NCI-H510A (cell line): ENCODE measurements at places on chromosomes 2 and 18.

- DNase-seq = peak; percentile 23
These were observed 759 bp downstream of the PPP4R3B start for GRCh38 chr2:55616551-55617174.

GRCh38 chr2:237242091-237242536 lies 156.4 kb downstream of the COPS8 start:
- no peak for DNase-seq

DNA sequence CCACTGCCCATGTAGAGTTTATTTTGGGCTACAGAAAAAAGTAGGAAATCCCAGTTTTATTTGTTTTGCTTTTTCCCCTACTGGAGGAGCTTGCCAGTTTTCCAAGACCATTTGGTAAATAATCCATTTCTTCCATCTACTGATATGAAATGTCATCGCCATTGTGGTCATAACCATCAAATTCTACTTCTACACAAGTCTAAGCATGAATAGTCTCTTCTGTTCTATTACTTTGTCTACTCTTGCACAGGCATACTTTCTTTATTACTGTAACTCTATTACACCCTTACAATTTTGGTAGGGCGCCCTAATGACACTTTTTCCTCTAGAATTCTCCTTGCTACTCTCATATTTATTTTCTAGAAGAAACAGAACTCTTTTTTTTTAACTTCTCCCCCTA lies 120.7 kb downstream of the ATAD2B start:
- DNase-seq = no peak

DNA sequence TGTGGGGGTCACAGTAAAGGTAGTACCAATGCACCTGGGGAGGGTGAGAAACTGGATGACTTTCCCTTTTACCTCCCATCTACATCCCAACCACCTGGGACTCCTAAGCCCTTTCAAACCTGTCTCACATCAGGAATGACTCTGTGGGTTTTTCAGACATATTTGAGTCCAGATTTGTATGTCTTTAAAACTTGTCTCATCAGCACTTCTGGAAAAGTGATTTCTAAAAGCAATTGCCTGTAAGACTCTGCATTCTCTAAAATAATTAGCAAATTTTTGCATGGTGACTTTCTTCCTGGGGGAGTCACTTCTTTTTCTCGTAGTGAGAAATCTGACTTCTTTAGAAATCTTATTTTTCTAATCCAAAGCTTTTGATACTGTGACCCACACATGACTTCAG lies 1553.0 kb upstream of the PIK3C3 start:
- DNase-seq = no peak

DNA sequence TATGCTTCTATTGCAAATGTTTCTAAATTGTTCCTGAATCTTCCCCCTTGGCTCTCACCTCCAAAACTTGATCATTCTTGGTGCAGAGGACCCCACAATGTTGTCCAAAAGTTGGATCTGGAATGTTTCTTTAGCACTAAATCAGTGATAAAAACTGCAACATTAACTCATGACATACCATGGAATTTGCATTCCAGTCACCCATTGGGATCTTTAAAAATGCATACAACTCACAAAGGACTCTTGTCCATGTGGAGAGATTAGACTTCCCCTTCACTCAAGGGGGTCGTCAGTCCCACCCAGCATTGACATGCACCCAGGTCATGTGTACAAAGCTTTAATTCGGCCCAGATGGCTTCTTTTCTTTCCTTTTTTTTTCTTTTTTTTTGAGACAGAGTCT lies 169.3 kb downstream of the SETBP1 start:
- DNase-seq = no peak

DNA sequence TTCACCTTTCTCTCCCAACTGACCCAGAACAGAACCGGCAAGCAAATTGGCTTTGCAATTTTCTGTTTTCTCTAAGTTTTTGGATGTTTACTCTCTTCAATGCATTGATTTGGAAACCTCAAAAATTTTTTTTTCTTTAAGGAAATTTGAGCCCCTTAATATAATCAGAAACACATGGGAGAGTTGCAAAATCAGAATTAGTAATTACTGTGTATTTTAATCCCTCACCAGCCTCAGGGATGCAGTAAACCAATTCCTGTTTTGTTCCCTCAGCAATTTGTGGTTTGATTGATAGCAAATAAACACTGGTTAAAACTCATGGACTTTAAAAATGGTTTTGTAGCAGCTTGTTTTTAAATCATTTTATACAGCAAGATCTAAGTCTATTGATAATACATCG lies 281.5 kb downstream of the NEDD4L start:
- DNase-seq = no peak

DNA sequence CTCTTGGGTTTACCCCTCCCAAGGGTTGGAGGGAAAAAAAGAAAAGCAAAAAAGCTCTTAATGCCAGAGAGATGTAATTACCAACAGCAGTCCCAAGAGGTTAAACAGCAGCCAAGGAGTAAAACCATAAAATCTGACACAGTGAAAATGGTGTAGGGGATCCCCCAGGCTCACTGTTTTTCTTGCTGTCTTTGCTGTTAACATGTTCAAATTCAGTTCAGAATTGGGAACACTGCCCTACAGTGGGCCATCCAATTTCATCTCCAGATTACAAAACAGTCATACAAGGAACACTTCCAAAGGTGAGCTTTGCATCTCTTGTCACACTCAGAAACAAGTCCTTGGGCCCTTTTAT lies 54.5 kb downstream of the PLEKHM3 start:
- DNase-seq = no peak

DNA sequence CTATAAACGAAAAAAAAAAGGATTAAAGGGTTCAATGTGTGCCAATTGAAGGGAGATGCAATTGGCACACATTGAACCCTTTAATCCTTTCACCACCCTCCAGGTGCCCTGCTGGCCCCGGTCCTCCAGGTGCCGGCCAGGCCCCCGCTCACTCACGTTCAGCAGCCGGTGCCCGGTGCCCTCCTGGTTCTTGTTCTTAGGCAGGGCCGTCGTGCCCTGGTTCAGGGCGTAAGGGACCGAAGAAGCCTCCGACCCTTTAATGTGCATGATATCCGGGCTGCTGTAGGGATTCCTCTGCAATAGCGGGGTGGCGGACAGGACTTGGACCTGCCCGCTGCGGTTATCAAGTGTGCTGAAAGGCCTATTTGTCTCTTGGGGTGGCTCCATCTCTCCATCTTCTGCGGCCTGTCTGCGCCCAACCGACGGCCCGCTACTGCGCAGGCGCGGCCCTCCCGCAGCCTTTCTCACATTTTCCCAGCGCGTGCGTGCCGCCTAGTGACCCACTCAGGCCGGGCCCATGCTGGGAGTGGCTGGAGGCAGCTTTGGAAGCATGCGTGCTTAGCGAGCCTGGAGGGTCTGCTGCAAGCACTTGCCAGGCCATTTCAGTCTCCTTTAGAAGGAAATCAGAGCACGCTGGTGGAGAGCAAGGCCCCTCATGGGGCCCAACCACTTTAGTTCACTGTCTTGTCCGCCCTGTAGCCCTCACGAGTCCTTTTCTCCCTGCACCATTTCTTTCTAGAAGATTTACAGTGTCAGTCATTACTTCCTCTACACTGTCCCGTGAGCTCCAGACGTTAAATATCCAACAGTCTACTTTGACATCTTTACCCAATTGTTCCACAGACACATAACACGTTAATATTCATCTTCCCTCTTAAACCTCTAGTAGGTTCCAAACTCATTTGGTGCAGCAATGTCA lies 24.3 kb downstream of the TMEM237 start:
- peak; percentile 42 for DNase-seq

GRCh38 chr2:121473512-121473911 lies 57.2 kb upstream of the RNU4ATAC start:
- no peak for DNase-seq

DNA sequence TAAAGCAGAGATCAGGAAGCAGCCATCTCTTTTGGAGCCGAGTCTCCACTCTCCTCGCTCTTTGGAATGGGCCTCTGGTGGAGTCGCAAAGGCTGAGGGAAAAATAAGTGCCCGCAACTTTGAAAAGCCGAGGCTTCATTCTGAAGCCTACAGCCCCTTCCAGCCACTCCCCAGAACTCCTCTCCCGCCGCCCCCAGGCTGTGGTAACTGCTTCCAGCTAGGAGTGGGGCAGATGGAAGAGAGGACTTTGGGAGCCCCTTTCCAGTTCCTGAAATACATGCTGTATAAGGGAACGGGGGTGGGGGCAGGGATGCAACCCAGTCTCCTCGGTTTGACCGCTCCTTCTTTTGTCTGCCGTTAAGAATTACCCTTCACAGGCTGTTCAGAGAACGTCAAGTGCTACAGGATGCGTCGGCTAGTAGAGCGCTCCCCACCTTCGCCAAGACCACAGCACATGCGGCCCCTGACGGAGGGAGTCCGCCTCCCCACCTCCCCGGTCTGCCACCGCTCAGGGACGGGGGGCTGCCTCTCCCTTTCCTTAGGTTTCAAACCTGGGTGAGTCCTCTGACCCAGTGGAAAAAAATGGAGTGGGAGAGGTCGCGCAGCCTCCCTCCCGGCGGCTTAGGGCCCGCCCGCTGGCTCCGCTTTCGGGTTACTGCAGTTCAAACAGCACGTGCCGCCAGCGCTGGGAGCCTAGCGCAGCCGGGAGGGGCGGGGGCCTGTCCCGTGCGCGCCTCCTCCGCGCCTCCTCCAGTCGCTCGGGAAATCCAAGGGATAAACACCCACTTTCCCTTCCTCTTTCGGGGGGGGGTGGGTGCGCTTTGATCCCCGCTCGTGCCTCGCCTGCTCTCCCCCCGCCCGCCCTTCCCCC lies 4.9 kb downstream of the CYP26B1 start:
- no peak for DNase-seq

GRCh38 chr2:30239308-30239985 lies 8.1 kb downstream of the LBH start:
- DNase-seq = no peak

GRCh38 chr2:172215172-172215935 lies 112.7 kb upstream of the DLX2 start:
- no peak for DNase-seq

DNA sequence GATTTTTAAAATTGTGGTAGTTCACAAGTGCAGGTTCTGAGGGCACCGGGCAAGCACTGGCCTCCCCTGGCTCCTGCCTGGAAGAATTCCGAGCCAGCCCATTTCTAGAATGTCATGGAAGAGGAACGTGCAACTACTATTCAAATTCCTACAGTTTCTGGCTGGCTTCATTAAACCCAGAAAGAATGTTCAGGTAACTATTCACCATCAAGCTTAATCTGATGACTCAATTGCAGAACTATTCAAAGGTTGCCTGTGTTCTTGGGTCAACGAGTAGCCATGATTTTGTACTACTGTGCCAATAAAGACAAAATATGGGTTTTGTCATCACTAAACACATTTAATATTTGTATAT lies 14.3 kb upstream of the MFF start:
- DNase-seq = no peak

DNA sequence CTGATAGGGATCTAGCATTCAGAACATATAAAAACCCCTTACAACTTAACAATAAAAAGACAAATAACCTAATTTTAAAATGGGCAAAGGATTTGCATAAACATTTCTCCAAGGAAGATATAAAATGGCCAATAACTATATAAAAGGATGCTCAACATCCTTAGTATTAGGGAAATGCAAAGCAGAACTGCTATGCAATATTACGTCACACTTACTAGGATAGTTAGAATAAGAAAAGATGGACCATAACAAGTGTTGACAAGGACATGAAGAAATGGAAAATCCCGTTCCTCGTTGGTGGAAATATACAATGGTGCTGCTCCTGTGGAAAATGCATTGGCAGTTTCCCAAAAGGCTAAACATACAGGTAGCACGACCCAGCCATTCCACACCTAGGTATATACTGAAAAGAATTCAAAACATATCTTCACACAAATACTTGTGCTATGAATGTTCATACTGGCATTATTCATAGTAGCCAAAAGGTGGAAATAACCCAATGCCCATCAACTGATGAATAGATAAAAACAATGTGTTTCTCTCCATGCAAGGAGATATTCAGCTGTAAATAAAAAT lies 48.2 kb upstream of the REV1 start:
- DNase-seq = no peak

GRCh38 chr2:144086965-144087364 lies 433.0 kb downstream of the ZEB2 start:
- no peak for DNase-seq

GRCh38 chr18:64259871-64260270 lies 111.0 kb upstream of the LINC00305 start:
- DNase-seq = no peak

DNA sequence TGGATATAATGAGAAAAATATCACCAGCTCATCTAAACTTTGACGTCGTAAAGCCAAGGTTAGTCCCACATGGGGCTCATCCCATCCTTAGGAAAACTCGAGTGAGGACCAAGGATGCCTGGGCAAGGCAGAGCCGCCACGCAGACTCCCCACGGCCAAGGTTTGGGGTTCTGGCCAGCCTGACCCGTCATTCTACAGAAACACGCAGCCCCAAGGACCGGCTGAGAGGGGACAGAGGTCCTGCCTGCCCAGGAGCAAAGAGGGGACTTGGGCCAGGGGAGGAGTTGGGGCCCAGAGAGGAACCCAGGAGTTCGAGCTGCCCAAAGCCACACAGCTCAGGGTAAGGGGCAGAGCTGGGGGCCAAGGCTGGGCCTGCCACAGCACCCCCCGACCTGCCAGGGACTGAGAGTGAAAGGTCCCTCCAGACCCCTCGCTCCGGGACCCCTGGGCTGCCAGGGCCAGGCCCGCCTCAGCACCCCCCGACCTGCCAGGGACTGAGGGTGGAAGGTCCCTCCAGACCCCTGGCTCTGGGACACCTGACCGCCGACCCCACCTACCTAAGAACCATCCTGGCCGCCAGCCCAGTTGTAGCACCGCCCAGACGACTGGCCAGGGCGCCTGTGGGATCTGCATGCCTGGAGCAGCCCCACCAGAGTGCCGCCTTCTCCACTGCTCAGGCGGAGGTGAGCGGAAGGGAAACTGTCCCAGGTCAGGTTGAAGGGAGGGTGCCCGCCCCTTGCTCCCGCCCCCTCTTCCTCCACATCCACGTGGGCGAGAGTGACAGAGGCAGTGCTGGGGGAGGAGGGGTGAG lies at the start of gene PDCD1:
PDCD1 (minus strand) TSS at position 689 of the 811 bp plus-strand sequence; CDS start at position 633, 56 bp downstream.
- no peak for DNase-seq

GRCh38 chr18:21489119-21489750 lies 111.3 kb downstream of the ESCO1 start:
- no peak for DNase-seq

- DNase-seq = no peak
These were observed 662.9 kb downstream of the IRS1 start for GRCh38 chr2:226136739-226137138.

GRCh38 chr2:139674577-139674976 lies 894.4 kb upstream of the NXPH2 start:
- no peak for DNase-seq

- DNase-seq = peak; percentile 27
These were observed 263.2 kb upstream of the CDH7 start for GRCh38 chr18:65487569-65487968.

GRCh38 chr2:47485751-47486300 lies 82.9 kb downstream of the MSH2 start:
- no peak for DNase-seq
